ENCODE measurements at places on chromosomes 2 and 18.

GRCh38 chr18:39561126-39561525 is 1995.5 kb upstream of the CELF4 start:
- DNase-seq = no peak

- no peak for DNase-seq
Observed at GRCh38 chr2:97715951-97716694, 2.7 kb downstream of the ZAP70 start.

- DNase-seq = no peak
Observed at GRCh38 chr2:31812051-31812798, 198.6 kb downstream of the MEMO1 start.

GRCh38 chr2:170005702-170006101 is 172.2 kb upstream of the MYO3B start:
- no peak for DNase-seq

DNA sequence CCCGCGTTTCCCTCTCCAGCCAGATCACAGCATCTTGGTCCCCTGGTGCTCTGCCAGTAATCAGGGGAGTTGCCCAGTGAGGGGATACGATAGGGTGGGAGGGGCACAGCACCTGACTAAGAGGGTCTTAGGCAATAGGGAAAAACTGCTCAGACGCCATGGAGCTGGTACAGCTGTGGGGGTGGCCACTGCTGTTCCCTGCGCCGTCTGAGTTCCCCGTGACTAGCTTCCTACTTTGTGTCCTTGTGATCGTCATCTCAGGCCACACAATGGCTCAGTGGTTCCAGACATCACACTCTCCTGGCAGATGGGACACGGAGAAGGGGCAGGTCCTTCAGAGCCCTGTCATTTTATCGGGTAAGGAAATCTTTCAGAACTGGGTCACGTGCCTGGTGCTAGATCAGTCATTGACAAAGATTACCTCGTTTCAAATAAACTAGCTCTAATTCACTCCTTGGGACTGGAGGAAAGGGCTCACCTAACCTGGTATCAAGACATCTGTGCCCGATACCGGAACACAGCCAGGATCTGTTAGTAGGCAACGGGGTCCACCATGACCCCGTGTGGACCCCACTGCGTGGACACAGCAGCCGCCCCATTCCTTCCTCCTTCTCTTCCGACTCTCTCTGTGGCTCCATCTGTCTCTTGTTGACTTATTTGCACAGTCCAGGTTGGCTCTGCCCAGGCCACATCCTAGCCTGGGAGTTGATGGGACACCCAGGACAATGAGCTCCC is 101.6 kb downstream of the PTGR3 start:
- no peak for DNase-seq

- DNase-seq = no peak
Observed at GRCh38 chr2:164651361-164651760, 30.1 kb upstream of the GRB14 start.

GRCh38 chr18:79518028-79518682 is 122.4 kb downstream of the NFATC1 start:
- no peak for DNase-seq

DNA sequence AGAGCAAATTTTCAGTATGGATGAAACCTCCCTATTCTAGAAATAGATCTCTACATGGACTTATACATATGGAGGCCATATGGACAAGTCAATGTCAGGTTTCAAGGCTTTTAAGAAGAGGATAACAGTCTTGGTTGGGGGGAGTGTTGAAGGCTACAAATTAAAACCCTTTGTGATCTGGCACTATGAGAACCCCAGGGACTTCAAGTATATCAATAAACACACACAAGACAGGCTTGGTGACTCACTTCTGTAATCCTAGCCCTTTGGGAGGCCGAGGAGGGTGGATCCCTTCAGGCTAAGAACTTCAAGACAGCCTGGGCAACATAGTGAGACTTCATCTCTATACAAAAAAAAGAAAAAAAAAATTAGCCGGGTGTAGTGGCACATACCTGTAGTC is 127.2 kb upstream of the SP5 start:
- no peak for DNase-seq

GRCh38 chr2:155256803-155257202 is 558.3 kb downstream of the KCNJ3 start:
- DNase-seq = no peak

DNA sequence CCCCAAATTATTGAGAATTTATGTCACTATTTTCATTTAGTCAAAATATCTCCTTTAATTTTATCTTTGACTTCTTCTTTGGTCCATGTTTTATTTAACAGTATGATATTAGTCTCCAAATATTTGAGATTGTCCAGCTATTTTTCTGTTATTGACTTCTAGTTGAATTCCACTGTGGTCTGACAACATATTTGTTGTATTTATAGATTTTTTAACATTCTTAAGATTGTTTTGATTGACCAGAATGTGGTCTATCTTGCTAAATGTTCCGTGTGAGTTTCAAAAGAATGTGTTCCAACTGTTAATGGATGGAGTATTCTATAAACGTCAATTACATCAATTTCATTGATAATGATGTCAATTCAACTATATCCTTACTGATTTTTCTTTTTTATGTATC is 1452.1 kb downstream of the SUCLG1 start:
- DNase-seq = no peak

- DNase-seq = no peak
Observed at GRCh38 chr2:161246281-161246680, 61.9 kb upstream of the PSMD14 start.

DNA sequence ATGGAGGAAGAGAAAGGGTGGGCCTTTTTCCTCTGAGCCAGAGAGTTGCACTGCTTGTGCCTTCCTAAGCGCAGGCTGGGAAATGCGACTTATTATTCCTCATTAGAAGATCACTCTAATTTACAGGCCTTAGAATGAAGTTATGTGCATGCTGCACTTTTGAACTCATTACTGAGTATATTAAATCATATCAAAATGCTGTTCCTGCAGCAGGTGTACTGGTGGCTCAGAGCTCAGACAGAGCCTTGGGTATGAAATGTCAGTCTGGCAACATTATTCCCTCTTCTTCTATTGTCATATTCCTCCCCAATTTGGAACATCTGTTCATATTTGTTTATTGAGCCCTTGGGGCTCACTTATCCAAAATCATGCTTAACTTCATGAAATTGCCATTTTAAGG is 85.5 kb downstream of the ADCYAP1 start:
- DNase-seq = no peak

DNA sequence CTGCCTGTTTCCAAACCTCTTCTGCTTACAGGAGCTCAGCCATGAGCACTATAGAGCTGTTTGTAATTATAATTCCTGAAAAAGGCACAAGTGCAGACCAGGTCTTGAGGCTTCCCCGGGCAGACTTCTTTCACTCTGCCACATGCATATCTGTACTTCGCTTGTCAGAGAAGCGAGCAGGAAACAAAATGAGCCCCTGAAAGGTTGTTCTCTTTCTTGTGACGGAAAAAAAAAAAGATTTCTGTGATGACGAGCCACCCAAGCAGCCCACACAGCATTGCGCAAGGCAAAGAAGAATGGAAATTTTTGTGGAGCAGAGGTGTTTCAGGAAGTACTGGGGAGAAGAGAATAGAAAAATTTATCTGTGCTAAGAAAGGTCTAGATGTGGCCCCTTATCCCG is 54.0 kb upstream of the LINC00305 start:
- no peak for DNase-seq

DNA sequence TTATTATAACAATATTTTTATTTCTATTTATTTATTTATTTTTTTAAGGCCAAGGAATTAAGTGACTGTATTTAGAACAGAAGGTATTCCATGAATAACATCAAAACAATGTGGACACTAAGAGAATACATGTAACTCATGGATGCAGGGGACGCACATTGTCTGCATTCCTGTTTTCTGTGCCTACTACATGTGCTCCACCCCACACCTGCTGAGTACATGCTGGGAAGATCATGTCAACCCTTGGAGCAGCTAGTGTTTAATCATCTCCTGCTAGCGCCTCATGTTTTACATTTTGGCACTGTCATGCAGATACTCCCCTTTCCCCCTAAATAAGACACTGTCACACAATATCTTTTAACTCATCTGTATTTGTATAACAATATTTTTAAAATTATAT is 29.3 kb downstream of the DPYSL5 start:
- no peak for DNase-seq

DNA sequence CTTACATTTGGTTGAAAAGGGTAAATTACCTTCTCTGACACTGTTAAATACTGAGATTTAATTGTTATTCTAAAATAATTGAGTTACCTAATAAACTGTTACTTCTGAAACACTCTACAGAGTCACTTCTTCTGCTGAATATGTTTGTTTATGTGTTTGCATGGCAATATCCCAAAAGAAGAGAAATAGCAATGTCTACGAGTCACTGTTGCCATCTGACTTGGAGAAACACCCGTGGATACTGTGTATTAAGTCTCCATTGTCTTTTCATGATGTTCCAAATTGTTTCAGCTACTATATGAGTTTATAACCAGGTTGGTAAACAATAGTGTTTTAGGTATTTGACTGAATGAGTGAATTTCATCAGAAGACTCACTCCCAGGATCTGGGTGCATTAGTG is 754.2 kb upstream of the ID2 start:
- DNase-seq = no peak

Data from memory B cell (primary cell).